AG04450 (cell line): ENCODE measurements at places on chromosomes 11 and 22. TPM values are rescaled to one million over a fixed set of nuclear protein-coding genes. Genes with fewer than 3 reads are reported as not detected.

The OR8I2 gene
- not detected in 2 replicates for polyA plus RNA-seq

DNA sequence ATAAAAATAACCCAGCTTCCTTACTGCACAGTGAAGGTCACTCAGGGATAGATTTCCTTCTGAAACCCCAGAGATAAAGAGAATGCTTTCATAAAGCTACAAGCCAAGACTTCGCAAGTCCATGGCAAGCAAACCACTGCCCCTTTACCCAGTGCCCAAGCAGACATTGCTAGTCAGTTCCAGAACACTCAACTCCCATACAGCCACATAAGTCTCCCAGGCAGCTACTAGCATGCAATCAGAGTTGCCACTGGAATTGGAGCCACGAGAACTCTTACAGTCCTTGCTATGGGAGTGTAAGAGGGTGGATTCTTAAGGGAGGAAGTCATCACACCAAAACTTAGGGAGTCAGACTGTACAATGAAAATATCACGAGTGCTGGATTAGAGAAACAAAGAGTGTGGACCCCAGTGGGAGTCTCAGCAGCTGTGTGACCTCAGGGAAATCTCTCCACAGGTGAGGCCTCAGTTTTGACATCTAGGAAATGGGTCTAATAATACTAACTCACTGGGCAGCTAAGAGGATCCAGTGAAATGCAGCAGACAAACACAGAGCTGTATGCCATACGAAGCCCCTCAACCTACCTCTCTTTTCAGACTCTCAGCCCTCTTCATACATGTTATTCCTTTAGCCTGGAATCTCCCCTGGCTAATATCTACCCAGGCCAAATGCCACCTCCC is 526.6 kb downstream of the MN1 start:
- DNase-seq = no peak

DNA sequence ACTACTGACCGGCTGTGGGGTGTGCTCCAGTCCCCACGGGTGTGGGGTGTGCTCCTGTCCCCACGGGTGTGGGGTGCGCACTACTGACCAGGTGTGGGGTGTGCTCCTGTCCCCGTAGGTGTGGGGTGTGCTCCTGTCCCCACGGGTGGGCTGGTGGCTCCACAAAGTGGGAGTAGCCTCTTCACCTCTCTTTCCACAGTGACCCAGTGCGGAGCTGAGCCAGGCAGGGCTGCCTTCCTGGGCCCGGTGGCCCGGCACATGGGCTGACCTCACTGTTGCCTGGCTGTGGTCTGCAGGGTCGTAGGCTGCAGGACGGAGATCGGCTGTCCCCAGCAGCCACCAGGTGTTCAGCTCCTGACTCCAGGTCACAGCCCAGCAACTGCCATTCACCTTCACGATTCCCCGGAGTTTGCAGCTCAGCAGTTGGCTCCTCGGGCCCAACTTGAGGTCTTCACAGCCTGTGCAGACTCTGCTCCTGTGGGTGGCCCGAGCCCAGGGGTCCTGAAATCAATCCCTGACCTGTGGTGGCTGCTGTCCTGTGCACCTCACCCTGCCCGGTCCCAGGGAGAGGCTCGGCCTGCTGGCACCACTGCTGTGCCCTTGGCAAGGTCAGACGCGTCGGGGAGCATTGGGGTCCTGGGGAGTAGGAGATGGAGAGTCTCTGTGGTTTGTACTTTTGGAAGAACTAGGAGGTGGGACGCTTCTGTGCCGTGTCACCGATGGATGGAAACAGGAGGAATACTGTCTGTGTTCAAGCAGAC is 414.3 kb downstream of the TBC1D22A start:
- DNase-seq = no peak

DNA sequence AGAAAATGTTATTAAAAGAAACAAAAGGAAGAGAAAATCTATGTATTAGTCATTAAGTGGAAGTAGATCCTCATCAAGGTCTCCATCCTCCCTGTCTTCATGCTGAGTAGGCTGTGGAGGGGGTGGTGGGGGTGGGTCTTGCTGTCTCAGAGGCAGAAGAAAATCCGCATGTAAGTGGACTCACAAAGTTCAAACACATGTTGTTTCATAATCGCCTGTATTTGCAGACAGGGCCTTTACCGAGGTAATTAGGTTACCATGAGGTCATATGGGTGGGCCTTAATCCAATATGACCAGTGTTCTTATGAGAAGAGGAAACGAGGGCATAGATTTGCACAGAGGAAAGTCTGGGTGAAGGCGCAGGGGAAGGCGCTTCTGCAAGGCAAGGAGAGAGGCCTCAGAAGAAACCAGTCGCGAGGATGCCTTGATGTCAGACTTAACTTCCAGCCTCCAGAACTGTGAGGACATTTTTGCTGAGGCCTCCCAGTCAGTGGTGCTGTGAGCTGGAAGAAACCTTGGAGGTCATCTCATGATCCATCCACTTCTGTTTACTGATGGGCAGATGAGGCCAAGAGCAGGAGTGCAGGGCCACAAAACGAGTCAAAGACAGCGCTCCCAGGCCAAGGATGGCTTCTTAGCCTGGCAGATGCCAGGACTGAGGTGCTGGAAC is 49.3 kb upstream of the THY1 start:
- no peak for DNase-seq

The TALDO1 gene
- polyA plus RNA-seq = 242 and 286 TPM in 2 replicates

- no peak for DNase-seq
These were observed 4.5 kb downstream of the SLC22A6 start for GRCh38 chr11:62980133-62980760.

DNA sequence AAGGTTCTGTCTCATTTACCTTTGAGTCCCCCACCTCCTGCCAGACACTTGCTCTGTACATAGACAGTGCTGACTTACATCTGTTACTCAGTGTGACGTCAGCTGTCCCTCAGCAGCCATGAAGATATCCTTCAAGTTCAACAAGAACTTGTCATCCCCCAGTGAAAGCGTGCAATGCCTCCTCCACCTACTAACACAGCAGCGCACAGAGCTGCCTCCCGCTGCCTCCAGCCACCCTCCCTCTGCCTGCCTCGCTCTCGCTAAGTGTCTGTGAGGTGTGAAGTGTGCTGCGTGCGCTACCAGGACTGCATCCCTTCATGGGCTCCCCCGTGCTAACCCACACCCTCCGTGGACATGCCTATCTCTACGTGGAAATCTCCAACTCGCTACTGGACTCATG is 621.4 kb downstream of the BRD1 start:
- DNase-seq = no peak

DNA sequence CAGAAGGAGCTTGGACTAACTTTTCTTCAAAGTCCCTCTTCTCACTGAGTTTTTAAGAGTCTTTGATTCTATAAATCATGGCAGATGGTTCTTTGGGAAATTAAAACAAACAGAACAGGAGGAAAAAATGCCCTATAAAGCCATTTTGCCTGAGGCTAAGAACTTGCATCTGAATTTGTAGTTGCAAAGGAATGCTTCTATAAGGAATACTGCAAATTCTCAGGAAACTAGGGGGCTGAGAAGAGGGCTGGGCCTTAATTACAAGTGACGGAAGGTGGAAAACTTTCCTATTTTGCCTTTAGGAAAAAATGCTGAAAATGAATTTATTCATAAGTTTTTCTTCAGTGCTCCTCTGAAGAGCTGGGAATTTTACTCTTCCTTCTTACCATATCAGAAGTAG is 90.0 kb upstream of the NARS2 start:
- no peak for DNase-seq

The BIRC3 gene
- 2.8 and 3.5 TPM in 2 replicates for polyA plus RNA-seq

DNA sequence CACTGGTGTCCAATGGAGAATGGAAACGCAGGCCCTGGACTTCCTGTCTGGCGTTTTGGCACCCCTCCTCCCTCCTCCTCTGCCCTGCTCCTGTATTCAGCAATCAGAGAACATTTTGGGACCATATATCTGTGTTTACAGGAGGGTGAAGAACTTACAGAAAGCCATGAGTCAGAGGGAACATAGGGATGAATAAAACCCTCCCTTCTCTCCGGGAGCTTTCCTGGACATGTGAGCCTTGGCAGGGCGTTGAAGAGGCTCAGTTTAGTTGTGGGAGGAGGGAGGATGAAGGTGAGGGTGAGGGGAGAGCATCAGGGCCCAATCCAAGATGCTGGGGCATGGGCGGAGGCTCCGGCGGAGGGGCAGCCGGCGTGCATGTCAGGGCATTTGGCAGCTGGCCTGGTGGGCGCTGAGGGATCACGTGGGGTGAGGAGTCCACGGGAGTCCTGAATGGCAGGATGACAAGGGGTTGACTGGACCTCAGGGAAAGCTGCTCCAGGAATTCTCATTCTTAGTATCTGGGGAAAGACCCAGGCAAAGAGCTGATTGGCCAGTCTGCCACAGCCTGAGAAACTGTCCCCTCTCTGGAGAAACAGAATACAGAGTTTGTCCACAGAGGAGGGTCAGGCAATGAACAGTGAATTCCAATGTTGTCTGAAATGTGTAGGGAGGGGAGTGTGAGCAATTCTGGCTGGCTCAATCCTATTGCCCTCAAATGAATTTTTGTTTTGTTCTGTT is 28.9 kb downstream of the MICAL2 start:
- peak; percentile 70 for DNase-seq

DNA sequence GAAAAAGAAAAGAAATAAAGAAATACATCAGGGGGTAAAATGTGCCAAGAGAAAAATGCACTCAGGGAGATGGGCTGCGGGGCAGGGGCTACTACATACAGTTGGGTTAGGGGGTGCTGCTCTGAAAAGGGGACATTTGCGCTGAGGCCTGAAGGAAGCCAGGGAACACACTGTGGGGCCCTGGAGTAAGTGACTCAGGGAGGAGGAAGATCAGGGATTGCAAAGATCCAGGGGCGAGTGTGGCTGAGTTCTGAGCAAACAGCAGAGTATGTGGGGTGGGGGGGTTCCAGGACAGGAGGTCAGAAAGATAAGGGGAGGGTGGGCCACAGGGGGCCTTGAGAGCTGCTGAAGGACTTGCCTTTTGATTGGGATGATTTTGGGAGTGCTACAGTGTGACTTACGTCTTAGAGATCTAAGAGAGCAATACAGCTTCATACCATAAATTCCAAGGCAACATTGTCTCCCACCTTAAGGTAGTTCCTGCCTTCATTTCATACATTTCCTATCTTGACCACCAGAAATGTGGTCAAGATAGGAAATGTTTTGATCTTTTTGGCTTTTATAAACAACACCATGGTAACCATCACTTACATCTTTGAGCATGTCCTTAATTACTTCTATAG is 5.8 kb downstream of the A4GALT start:
- DNase-seq = no peak

DNA sequence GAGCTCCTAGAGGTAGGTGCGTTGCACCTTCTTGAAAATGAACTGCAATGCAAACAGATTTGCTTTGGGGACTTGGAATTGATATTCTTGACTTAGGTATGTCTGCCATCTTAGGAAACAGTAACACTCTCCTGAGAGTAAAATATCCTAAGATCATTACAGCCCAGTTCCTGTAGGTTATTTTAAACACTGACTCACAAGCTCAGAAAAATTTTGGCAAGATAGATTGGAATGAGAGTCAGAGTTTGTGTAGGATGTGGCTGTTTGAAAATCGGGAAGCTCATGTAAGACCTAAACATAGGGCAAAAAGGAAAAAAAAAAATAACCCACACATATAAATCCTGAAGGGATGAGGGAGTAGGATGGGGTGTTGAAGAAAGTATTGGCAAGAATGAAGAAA is 377.0 kb upstream of the LRRC4C start:
- DNase-seq = no peak

GRCh38 chr22:38953577-38954413 is 3.6 kb upstream of the APOBEC3A start:
- DNase-seq = no peak

- no peak for DNase-seq
These were observed 58.6 kb upstream of the GUCY1A2 start for GRCh38 chr11:107076832-107077231.

The SMDT1 gene
- polyA plus RNA-seq = 25.6 and 28.9 TPM in 2 replicates

The EMID1 gene
- 1.1 and 1.6 TPM in 2 replicates for polyA plus RNA-seq

DNA sequence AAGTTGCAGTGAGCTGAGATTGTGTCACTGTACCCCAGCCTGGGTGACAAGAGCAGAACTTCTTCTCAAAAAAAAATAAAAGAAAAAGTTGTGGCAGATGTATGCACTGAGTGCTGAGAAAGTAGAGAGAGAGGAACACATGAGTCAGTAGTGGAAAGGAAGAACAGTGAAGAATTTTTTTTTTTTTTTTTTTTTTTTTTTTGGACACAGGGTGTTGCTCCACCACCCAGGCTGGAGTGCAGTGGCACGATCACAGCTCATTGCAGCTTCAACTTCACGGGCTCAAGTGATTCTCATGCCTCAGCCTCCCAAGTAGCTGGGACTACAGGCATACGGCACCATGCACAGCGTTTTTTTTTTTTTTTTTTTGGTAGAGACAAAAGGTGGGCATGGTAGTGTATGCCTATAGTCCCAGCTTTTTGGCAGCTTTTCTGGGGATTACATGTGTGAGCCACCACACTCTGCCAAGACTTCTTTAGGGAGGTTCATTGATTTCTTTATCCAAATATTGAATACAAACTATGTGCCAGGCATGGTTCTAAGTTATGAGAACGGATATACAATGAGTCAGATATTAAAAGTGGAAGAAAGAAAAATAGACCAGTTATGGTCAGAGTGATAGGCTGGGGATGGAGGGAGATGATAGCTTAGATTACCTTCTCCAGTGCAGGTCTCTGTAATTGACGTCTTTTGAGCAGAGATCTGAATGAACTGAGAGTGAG is 62.0 kb downstream of the YAP1 start:
- no peak for DNase-seq

GRCh38 chr11:131327421-131327820 is 43.0 kb upstream of the NTM start:
- DNase-seq = no peak

The RHOD gene
- 12.9 and 16.9 TPM in 2 replicates for polyA plus RNA-seq

DNA sequence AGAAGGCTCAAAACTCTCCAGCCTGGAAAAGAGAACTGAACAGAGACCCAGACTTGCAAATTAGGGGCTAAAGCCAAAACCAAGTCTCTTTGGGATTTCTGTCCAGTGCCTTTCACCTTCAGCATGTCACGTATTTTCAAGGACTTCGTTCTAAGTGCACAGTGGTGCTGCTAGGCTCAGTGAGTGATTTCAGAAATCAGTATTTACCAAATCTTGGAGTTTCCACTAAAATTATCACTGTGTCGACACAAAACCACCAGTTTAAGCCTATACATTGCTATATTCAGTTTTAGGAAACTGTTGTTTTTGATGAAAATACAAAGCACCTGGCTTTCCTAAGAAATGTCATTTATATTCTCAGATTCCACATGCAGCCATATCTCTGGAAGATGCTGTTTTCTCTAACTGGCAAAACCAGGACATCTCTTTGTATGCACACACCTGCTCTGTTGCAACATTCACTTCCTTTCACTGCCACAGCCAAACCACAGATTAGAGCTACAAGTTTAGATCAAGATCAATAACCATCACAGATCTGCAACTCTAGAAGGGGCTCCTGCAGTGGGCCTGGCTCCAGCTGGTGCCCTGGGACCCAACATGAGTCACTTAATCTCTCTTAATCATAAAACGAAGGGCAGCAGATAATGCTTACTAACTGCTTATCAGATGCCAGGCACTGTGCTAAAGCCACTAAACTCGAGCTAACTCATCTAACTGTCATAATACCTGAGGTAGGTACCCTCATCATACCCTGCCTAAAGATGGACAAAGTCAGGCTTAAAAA is 22.3 kb downstream of the SMCO4 start:
- no peak for DNase-seq

GRCh38 chr11:12124306-12124705 is 13.9 kb downstream of the MICAL2 start:
- no peak for DNase-seq

The KCNJ1 gene
- polyA plus RNA-seq = not detected in 2 replicates
